Kasumi-1 (cell line): ENCODE measurements at places on chromosomes 11 and 22.

- DNase-seq = no peak
Measured at GRCh38 chr22:44999231-44999630, 10.6 kb downstream of the PHF21B start.

GRCh38 chr22:46175631-46176030 is 25.3 kb downstream of the PPARA start:
- no peak for DNase-seq

DNA sequence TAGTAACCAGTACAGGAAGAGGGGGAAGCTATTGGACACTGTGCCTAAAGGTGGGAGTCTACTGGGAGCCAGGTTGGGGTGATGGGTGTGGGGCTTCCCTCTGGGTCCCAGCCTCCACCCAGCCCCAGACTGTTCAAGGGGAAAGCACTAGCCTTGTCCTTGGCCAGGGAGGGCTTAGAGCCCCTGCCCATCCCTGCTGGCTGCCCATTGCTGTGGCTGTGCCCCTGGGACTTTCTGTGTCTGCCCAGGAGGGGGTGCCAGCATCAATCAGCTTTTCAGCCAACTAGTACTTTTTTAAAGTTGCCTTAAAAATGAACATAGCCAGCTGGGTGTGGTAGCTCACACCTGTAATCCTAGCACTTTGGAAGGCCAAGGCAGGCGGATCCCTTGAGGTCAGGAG is 19.9 kb downstream of the INCENP start:
- DNase-seq = no peak

GRCh38 chr22:30226192-30226832 is 20.2 kb downstream of the LIF start:
- DNase-seq = no peak

DNA sequence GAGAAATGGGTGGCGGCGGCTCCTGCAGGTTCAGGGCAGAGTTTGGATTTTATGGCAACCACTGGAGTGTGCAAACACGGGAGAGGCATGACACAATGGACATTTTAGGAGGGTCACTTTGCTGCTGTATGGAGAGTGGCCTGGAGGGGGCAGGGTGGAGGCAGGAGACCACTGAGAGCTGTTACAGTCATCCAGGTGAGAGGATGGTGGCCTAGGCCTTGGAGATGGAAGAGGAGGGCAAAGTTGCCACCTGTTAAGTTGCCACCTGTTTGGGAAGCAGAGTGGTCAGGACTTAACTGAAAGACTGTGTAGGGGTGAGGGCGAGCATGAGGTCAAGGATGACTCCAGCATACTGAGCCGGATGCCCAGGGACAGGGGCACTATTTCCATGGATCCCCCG is 2.3 kb upstream of the RAD9A start:
- DNase-seq = no peak

GRCh38 chr22:43308060-43308830 is 34.9 kb downstream of the SCUBE1 start:
- no peak for DNase-seq

- DNase-seq = no peak
Measured at GRCh38 chr11:32858731-32859130, 29.0 kb downstream of the PRRG4 start.

DNA sequence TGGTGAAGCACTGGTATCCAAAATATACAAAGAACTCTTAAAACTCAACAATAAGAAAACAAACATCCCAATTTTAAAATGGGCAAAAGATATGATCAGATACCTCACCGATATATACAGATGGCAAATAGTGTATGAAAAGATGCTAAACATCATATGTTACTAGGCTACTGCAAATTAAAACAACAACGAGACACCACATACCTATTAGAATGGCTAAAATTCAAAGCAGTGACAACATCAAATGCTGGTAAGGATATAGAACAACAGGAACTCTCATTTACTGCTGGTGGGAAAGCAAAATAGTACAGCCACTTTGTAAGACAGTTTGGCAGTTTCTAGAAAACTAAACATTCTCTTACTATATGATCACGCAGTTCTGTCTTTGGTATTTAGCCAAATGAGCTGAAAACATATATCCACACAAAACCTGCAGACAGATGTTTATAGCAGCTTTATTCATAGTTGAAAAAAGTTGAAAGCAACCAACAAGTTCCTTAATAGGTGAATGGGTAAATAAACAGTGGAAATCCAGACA is 38.5 kb downstream of the SIK3 start:
- no peak for DNase-seq

DNA sequence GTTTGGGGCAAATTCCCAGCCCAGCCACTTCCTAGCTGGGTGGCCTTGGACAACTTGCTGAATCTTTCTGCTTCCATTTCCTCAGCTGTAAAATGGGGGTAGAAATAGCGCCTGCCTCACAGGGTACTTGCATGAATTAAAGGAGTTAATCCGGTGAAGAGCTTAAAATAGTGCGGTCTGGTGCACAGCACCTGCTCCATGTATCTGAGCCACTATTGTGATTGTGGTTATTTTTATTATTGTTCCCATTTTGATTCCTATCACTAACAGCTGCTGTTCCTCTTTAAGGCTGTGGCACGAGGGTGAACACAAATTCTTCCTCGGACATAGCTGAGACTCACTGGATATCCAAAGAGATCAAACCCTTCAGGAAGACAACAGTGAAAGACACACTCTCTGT is 46.9 kb upstream of the TP53I11 start:
- DNase-seq = no peak

DNA sequence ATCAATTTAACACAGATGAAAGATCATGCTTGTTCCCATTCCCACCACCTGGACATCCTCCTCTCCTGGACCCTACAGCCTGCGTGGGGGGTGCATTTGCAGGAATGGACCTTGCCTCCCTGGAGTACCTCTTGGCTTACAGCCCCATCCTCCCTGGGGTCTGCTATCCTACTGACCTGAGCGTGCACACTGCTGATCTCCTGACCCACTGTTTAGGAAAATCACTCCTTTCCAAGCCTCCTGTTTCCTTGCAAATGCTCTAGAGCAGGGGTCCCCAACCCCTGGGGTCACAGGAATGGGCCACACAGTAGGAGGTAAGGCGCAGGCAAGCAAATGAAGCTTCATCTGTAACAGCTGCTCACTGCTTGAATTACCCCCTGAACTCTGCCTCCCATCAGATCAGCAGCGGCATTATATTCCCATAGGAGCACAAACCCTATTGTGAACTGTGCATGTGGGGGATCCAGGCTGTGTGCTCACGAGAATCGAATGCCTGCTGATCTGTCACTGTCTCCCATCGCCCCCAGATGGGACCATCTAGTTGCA is 88.2 kb upstream of the SEPTIN5 start:
- no peak for DNase-seq
